ENCODE measurements at places on chromosomes 12 and 14.
A peak's percentile ranks its signal among the peaks of the same experiment; 100 is the strongest.

GRCh38 chr12:3168223-3169221 is 91.3 kb downstream of the TSPAN9 start:
- DNase-seq = no peak

GRCh38 chr14:63343878-63344277 is 25.1 kb upstream of the GPHB5 start:
- DNase-seq = no peak

- DNase-seq = no peak
Measured at GRCh38 chr12:89893972-89894706, 185.5 kb upstream of the ATP2B1 start.

GRCh38 chr12:111569363-111570083 is 29.6 kb downstream of the ATXN2 start:
- no peak for DNase-seq

- no peak for DNase-seq
Measured at GRCh38 chr14:89844508-89844907, 110.0 kb downstream of the EFCAB11 start.

- no peak for DNase-seq
Measured at GRCh38 chr14:60922050-60922449, 58.8 kb downstream of the TRMT5 start.

DNA sequence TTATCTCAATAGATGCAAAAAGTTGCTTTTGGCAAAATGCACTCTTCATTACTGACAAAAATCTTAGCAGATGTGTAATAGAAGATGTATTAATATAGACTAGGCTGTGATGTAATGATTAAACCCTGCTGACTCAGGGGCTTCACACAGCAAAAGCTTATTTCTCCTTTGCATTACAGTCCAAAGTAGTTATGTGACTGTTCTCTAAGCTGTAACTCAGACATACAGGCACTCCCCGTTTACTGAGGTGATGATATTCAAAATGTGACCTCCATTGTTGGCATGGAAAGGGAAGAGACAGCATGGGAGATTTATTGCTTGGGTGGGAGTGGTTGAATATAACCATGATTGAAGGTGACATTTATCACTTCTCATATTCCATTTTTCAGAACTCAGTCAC is 331.5 kb downstream of the SNAPC1 start:
- DNase-seq = no peak

GRCh38 chr12:70692681-70693288 is 55.6 kb upstream of the PTPRB start:
- DNase-seq = no peak

DNA sequence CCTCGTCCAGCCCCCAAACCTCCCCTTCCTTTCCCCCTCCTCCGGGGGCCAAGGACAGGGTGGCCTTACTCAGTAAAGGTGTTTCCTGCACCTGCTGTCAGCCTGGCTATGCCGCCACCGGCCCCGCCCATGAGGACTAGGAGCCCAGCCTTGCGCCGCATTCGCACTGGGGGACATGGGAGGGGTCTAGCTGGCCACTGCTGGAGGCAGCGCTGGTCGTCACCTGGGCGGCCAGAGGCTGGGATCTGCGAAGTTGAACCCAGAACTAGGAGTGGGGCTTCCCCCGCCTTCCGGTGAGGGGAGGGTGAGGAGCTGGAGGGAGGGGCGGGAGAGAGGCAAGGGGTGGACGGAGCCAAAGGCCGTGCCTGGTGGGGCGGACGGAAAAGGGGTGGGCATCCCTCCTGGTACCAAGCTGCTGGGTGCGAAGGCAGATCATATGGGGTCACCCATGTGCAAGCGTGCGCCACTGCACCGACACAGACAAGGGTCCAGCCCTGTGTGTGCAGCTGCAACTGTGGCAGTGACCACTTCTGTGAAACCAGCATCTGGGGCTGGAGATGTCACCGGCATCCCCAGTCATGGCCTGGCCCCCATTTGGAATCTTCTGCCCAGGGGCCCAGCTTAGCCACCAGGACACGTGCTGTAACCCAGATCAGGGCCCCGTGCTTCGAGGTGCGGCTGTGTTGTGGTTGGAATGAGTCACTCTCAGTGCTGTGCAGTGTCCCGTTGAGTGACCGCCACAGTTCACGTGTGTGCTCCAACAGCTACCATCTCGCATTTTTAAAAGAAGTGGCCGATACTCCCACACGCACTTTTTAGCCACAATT is 8.5 kb downstream of the AMN start:
- DNase-seq = no peak

- DNase-seq = peak; percentile 59
Measured at GRCh38 chr14:75427482-75428229, at the start of gene JDP2. TSS of gene JDP2 (plus strand) at chr14:75428022. CDS start at chr14:75437921, 9,899 bp downstream.

DNA sequence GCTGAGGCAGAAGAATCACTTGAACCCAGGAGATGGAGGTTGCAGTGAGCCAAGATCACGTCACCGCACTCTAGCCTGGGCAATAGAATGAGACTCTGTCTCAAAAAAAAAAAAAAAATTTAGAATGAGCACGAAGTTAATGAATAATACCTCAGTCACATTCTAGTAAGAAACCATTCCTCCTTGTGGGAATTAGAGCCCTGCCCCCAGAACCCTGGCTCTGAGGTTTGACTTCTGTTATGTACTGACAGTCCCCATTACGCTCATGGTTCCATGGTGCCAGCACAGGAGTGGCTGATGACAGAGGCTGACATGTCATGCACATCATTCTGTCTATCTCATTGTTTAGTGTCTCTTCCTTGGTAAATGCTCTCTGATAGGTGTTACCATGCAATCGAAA is 132.6 kb upstream of the FGD4 start:
- DNase-seq = no peak

GRCh38 chr12:108815875-108816594 is 41.3 kb downstream of the SSH1 start:
- no peak for DNase-seq

DNA sequence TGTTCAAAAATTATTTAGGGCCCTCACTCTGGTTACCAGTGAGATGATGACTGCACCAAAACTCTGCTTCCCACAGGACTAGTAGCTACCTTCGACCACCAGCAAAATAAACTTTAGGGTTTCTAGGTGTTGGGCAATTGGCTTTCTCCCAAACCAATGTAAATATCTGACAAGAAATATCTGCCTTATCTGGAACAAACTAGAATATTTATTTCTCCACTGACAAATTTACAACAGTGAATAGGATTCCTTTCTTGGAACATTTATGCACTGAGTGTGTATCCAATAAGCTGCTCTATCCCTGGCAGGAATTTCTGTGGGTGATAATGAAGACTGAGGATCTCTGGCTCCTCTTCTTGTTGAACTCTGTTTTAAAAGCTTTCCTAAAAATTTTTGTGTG is 148.6 kb downstream of the SLC6A15 start:
- no peak for DNase-seq

- DNase-seq = no peak
Measured at GRCh38 chr12:125512541-125513298, 447.5 kb downstream of the AACS start.

DNA sequence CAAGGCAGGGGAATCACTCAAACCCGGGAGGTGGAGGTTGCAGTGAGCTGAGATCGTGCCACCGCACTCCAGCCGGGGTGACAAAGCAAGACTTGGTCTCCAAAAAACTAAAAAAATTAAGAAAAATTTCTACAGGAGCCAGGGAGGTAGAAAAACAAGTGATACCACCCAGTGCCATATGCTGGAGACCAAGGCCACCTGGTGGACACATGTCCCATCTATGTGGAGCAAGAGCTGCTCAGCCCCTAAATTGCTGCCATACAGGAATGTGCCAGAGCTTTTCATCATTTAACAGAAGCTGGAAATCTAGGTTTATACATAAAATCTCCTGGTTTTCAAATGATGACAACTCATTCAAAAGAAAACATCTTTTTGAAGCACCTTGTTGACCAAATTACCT is 61.4 kb upstream of the ELK3 start:
- DNase-seq = no peak

DNA sequence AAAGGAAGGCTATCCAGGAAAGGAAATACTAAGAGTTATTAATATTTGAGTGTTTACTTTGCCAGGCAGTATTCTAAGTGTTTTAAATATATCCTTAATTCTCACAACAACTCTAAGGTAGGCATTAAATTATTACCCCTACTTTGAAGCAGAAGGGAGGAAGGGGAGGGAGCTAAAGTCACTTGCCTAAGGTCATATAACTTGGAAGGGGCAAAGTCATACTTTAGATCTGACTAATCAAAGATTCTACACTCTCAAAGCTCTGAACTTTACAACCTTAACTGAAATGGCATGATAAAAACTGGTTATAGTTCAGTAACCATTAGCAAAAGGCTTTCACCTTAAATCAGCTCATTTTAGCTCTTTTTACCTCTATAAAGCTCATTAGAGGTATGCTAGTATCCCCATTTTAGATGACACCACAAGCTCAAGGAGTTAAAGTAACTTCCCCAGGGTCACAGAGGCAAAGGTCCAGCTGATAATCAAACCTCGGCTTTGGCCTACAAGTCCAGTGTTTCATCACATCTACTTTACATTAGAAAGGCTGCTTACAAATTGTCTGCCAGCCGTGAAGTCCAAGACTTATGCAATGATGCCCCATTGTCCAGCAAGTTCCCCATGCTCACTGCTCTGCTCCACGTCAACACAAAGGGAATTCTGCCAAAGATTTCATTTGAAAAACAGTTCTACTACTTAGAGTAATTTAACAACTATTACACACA is 223.9 kb downstream of the MED13L start:
- no peak for DNase-seq

DNA sequence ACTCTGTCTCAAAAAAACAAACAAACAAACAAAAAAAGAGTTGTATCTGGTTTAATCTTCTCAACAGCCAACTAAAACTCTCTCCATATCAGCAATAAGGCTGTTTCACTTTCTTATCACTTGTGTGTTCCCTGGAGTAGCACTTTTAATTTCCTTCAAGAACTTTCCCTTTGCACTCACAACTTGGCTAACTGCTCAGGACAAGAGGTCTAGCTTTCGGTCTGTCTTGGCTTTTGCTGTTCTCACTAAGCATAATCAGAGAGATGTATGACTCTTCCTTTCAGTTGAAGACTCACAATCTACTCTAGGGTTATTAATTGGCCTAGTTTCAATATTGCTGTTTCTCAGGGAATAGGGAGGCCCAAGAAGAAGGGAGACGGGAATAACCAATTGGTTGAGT is 12.3 kb downstream of the NEMP1 start:
- no peak for DNase-seq
